ENCODE measurements at places on chromosomes 6 and 20. TPM values are rescaled to one million over a fixed set of nuclear protein-coding genes. Genes with fewer than 3 reads are reported as not detected.
A peak's percentile ranks its signal among the peaks of the same experiment; 100 is the strongest.

TTK gene
- 32.3 TPM for total RNA-seq

- no peak for DNase-seq
Measured at GRCh38 chr6:134626086-134626485, 308.2 kb upstream of the SGK1 start.

GRCh38 chr6:21846541-21847451, 253.2 kb downstream of the SOX4 start:
- DNase-seq, result no peak

PPP1R3D gene
- 1.2 TPM for total RNA-seq

DNA sequence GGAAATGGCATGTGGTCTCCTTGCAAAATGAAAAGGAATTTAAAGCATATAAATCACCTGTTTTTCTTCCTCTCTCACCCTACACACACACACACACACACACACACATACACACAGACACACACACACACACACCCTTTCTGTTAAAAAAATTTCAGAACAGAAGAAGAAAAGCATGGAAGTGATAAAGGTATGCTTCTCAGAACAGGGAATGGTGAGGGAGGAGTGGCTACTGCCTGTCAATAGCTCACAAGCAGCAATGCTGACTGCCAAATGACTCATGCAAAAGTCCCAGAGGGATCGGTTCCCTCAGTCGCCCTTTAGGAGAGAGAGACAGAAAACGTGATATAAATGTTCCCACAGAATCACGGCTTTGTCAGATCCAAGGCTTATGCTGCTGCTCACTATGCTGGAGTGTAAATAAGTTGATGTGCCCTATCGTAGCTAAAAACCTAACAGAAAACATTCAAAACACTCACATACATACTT, 102.6 kb downstream of the IBTK start:
- DNase-seq, result peak; percentile 57

GRCh38 chr6:6577735-6578134, 10.8 kb upstream of the LY86 start:
- no peak for DNase-seq

SERINC1 gene
- 65.2 TPM for total RNA-seq

- DNase-seq, result no peak
Measured at GRCh38 chr6:8829796-8830195, 394.5 kb upstream of the SLC35B3 start.

CALHM4 gene
- 0.39 TPM for total RNA-seq

NMBR gene
- total RNA-seq, result not detected

SALL4 gene
- total RNA-seq, result not detected

- DNase-seq, result no peak
Measured at GRCh38 chr6:1014431-1014807, 297.5 kb upstream of the FOXQ1 start.

DNA sequence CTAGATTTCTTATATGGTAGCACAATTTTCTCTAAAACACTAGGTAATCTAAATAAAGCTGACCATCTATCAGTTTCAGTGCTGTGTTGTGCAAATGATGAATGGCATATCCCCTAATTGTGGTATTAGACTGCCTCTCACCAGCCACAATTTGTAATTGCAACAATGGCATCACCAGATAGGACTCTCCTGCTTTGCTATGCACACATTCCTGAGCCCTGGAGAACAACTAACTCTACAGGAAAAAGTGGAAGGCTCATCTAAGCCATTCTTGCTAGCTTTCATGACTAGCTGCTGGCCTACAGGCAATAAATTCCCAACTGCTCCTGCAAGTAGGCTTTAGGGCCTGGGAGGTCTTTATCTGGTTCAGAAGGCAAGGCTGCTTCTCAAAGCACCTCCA, 974.1 kb downstream of the EYS start:
- DNase-seq, result peak; percentile 62

PPDPF gene
- total RNA-seq, result 93.2 TPM

FRK gene
- total RNA-seq, result 0.21 TPM

GRCh38 chr6:105495515-105495914, 92.6 kb upstream of the PREP start:
- no peak for DNase-seq

SLC17A3 gene
- not detected for total RNA-seq

GRCh38 chr6:131936156-131936555, 15.0 kb downstream of the CCN2 start:
- DNase-seq, result no peak

GRCh38 chr20:56689852-56690485, 60.9 kb downstream of the TFAP2C start:
- no peak for DNase-seq

GRCh38 chr6:12289933-12290820, at the start of gene EDN1:
Gene EDN1 (plus strand): TSS chr6:12290361. CDS start chr6:12290630, 269 bp downstream.
- DNase-seq, result peak; percentile 79

- DNase-seq, result peak; percentile 46
Measured at GRCh38 chr6:30322527-30323501, 3.9 kb upstream of the TRIM39 start.
